ENCODE measurements at places on chromosomes 2 and 18. TPM values are rescaled to one million over a fixed set of nuclear protein-coding genes. Genes with fewer than 3 reads are reported as not detected.

GRCh38 chr2:238821391-238821790 lies 26.5 kb upstream of the TWIST2 start:
- peak; percentile 76 for DNase-seq

DNA sequence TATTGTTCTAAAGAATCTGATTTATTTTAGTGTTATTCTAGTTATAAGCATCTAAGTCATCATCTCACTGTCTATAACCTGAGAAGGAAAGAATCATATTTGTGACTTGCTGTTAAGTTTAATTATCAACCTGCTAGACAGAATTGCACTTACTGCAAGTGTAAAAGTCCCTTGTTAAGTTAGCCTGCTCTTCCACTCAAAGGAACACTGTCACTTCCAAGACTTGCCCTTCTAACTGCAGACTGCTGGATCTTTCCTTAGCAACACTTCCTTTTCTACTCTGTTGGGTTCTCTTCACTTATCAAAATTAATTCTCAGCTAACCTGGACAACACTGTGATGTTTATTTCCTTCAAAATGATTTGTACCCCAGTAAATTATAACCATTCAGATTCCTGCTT lies 323.2 kb upstream of the TFPI start:
- no peak for DNase-seq

GRCh38 chr18:68172842-68173549 lies 541.9 kb downstream of the TMX3 start:
- no peak for DNase-seq

- DNase-seq: no peak
These were observed 268.2 kb downstream of the PRKCE start for GRCh38 chr2:45919711-45920111.

DNA sequence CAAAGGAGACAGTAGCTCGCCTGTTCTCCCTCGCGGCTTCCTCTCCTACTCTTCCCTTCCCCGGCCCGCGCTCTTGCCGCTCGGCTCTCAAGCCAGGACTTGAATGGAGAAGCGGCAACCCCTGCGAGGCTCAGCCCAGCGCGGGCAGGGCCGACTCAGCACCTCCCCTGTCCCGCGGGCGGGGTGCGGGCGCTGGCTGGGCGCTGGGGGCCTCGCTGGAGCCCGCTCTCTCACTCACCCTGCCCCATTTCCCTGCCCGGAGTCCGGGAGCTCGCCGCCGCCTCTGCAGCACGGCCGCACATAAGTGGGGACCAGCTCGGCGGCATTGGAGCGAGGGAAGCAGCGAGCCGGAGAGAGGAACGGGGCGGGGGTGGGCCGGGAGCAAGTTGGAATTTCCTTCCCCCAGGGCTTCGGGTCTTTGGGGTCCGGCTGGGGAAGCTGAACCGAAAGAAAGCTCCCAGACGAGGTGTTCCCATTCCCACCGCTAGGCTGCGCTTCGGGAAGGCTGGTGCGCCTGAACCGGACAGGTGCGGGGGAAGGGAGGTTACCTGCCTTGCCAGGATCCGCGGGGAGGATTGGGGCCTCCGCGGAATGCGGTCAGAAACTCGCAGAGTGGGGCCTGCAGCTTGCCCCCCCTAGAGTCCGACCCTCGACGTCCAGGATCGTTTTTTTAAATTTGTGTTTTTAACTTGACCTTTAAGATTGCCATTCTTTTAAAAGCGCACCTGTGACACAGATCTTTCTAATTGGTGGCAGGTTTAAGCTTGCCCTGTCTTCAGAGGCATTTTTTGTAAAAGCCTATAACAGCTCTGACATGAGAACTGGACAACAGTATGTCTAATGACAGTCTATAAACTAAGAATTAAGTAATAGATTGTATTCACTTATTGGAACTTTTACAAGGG lies at the start of gene COBLL1:
Gene COBLL1 (minus strand): TSS at position 105 of the 905 bp plus-strand sequence. CDS start 627 bp downstream, outside the sequence.
- DNase-seq: peak; percentile 70

DNA sequence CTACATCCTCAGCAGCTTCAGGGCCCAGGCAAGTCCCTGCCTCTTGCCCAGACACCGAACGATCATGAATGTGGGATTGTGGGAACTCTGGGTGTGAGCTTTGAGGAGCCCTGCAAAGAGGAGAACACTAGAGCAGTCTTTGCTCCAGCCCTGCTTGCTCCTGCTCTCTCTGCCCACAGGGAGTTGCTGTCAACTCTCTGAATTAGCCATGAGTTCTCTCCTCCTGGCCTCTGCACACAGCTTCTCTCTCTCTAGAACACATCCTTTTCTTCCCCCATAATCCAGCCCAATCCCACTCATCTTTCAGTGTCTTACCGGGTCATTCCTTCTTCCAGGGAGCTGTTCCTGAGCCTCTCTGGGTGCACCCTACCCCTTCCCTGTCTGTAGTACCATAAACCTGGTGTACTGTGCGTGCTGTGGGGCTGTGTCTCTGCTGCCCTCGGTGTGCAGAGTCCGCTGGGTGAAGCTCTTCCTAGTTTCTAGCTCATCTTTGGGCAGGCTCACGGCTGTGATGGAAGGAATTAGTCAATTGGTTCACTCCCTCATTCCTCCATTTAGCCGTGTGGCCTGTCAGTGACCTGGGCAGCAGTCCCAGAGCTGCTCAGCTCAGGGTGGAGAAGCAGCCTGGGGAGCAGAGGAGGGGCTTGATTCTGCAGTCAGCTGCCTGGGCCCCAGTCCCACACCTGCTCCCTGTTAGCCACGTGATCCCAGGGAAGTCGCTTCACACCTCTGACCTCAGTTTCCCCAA lies 132.9 kb upstream of the HDAC4 start:
- DNase-seq: peak; percentile 22

- peak; percentile 54 for DNase-seq
These were observed 10.7 kb downstream of the RPL31 start for GRCh38 chr2:101012706-101013181.

- DNase-seq: no peak
These were observed 28.1 kb downstream of the TMEM163 start for GRCh38 chr2:134690629-134691215.

DNA sequence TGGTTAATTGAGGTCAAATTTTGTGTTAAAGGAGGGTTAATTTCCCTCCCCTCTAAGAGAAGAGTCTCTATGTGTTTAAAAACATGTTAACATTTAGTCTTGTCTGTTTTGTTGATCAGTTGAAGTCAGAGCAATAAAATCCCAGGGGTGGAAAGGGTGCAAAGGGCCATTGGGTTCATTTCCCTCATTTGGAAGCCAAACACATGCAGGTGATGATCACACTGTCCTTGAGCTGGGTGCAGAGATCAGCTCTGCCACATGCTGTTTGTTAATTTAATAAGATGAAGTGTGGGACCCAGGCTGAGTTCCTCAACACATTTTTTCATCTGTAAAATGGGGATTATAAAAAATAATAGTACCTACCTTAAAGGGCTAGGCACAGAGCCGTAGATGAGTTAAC lies 260.9 kb downstream of the LPIN1 start:
- DNase-seq: no peak

DNA sequence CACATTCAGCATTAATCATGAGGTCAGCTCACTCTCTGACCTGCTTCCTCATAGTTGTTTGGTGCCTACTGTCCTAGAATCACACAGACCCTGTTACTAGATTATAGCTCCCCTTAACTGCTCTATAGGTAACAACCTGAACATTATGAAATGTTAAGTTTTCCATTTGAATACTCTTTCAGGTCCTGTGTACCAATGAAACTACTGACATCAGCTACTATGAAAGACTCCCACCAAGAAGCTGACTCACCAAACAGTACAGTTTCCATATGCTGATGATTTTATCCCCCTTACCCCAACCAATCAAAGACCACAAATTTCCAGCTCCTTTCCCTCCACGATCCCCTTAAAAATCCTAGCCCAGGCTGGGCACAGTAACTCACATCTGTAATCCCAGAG lies 56.3 kb downstream of the SRBD1 start:
- DNase-seq: peak; percentile 27

DNA sequence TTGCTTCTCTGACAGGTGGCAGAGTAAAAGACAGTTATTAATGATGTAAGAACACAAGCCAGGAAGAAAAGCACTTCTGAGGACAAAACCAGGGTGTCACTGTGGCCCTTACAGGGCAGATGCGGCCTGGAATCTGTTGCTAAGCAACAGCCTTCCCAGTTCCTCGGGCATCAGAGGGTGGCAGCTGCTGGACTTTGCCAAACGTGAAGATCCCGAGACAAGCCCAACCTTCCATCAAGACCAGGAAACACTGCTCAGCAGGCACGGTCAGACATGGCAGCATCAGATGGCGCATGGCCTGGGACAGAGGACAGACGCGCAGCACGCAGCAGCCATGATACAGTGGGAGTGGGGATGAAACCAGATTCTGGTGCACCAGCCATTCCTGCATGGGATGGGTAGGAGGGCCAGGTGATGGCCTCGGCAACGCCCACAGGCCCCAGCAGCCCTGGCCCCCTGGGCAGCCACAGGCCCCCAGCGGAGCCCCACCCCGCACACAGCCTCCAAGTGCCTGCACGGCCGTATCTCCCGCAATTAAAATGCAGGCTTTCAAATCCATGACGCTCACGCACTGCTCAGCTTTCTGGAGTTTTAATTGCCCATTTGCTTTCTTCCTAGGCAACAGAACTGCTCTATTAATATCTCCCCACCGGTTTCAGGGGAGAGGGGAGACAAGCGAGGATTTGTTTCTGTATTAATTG lies 89.0 kb downstream of the EIPR1 start:
- DNase-seq: no peak

DNA sequence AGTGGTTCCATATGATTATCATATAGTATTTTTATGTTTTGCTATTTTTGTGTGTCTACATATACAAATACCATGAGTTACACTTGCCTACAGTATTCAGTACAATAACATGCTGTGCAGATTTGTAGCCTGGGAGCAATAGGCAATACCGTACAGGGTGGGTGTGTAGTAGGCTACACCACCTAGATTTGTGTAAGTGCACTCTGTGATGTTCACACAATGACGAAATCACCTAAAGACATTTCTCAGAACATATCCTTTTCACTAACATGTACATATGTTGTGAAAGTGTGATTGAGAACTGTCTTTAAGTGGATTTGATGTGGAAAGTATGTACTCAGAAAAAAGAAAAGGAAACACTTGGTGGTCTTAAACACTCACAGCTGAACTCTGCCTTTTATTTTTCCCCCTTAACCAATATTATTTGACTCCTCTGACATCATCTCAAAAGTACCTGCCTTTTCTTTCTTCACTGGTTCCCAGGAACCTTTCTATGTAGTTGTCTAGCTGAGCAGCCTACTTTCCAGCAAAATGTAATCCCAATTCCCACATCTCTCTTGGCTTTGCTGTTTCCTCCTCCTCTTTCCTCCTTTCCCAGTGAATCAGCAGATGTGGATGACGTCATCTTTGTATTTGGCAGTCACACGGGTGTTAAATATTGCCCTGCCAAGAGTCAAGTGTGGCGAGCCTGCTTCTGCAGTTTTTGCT lies 47.7 kb downstream of the OSBPL6 start:
- peak; percentile 89 for DNase-seq

GRCh38 chr2:207412787-207413310 lies 116.9 kb upstream of the CREB1 start:
- DNase-seq: no peak

GRCh38 chr2:240220371-240220770 lies 79.9 kb upstream of the OTOS start:
- DNase-seq: peak; percentile 49

GRCh38 chr2:51071191-51071590 lies 39.3 kb upstream of the NRXN1 start:
- DNase-seq: no peak

DNA sequence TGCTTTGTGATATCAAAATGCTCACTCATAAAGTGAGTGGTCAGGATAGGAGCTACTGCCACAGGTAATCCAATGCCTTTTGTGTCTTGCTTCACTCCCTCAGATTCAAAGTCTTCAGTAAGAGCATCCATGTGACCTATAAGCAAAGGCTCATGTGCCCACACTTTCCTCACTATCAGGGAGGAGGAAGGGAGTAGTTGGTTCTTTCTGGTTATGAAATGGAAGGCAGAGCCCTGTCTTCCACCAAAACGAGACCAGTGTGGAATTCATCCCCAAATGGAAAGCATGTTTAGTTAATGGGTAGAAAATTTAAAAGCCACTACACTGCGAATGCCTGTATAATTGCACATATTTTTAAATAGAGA lies 25.8 kb downstream of the IL1F10 start:
- DNase-seq: no peak

- no peak for DNase-seq
These were observed 1584.3 kb upstream of the ACVR2A start for GRCh38 chr2:146260551-146260950.

The TFPI gene
- total RNA-seq: 110 TPM

The ARHGEF33 gene
- 0.43 TPM for total RNA-seq

The TRAK2 gene
- total RNA-seq: 46.4 TPM

The CD8A gene
- not detected for total RNA-seq

The TRIM43 gene
- not detected for total RNA-seq

The HAAO gene
- total RNA-seq: 1.6 TPM

The RAB12 gene
- total RNA-seq: 49.6 TPM

The REG1A gene
- total RNA-seq: not detected

All from fibroblast of villous mesenchyme (primary cell).